ENCODE measurements at places on chromosomes 3 and 15.

- DNase-seq: peak; percentile 78
These were observed 75.9 kb upstream of the VGLL4 start for GRCh38 chr3:11719406-11720303.

DNA sequence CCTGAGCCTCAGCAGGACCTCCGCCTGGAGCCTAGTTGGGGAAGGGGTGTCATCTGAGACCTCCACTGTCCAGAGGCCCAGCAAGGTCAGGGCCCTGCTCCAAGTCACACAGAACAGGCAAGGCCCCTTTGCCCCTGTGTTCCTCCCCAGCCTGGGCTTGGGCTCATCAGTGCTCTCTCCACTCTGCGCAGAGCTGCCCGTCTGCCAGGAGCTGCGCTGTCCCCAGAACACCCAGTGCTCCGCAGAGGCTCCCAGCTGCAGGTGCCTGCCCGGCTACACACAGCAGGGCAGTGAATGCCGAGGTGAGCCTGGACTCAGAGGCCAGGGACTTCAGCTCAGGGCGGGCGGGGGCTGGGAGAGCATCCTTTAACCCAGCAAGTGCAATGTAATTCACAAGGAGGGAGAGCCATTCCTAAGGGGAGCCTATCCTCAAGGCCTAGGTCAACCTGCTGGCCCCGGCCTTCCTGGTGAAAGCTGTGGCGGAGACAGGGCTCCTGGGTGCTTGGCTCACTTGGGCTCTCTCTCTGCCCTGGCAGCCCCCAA lies 7.7 kb downstream of the STAB1 start:
- no peak for DNase-seq

- no peak for DNase-seq
These were observed 7.2 kb downstream of the UBA3 start for GRCh38 chr3:69072928-69073327.

DNA sequence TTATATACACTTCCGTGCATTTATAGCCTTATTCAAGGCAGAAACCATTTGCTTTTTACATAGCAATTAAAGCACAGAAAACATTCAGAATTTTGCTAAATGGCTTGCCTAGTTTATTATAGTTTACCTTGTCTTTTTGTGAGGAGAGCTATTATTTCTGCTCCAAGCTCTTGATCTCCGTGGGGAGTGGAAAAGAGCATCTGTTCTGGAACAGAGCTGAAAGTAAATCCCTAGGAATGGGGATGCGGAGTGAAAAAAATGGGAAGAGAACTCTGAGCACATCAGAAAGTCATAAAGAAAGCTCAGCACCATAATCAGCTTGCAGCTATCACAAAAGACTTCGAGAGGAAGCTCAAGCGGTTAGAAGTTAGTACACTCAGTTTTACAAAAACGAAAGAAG lies 1006.7 kb downstream of the ROBO2 start:
- no peak for DNase-seq

- DNase-seq: peak; percentile 11
These were observed 135.4 kb downstream of the RAB11A start for GRCh38 chr15:66004618-66005262.

GRCh38 chr3:57862894-57863293 lies 106.8 kb downstream of the SLMAP start:
- no peak for DNase-seq

DNA sequence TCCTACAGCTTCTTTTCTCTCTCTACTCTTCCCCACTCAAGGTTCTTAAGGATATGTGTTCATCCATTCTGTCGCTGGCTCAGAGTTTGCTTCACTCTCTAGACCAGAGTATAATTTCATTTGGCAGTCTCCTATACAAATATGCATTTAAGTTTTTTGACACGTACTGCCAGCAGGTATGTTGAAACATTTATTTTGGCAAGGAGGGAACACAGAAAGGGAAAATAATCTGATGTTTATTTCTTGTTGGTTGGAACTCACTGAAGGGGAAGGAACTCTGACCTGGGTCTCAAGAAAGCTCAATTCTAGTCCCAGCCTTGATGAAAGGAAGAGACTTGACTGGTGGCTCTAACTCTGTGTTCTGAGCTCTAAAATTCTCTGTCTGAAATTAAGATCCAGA lies 21.6 kb downstream of the FANCD2 start:
- no peak for DNase-seq

- DNase-seq: no peak
These were observed 9.3 kb upstream of the IL1RAP start for GRCh38 chr3:190504354-190505125.

GRCh38 chr15:79505956-79506355 lies 73.8 kb downstream of the MINAR1 start:
- DNase-seq: no peak

DNA sequence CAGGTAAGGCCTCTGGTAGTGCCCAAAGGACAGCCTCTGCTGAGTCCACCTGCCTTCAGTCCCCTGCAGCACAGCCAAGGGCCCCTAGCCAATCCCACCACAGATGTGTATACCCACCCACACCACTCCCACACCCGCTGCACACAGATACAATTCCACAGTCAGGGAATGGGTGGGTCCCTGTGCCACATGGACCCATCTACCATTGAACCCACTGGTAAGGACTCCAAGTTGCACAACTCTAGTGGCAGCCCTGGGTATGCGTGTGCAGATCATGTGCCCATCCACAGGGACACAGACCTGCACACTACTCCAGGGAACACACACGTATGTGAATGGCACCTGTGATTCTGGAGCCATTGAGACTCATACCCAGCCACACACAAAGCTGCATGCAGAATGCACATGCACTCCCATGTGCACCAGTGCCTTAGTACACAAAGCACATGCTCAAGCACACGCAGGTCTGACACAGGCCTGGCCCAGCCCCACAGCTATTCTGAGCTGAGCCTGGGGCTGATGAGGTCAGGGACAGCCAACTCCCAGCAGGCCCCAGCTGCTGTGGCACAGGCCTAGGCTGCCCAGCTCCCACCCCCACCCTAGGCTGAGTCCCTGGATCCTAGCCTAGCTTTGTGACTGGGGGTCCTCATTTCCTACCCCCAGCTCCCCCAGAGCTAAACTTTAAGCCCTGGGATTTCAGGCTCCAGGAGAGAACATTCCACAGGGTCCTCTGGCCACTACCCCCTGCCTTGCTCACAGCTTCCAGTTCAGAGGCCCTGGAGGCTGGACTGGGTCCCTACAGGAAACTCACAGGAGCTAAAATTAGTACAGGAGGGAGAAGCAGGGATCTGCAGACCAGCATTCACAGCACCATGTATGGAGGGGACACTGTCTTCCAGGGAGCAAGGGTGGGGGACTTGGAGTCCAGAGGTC lies 2.7 kb upstream of the ALS2CL start:
- DNase-seq: no peak

DNA sequence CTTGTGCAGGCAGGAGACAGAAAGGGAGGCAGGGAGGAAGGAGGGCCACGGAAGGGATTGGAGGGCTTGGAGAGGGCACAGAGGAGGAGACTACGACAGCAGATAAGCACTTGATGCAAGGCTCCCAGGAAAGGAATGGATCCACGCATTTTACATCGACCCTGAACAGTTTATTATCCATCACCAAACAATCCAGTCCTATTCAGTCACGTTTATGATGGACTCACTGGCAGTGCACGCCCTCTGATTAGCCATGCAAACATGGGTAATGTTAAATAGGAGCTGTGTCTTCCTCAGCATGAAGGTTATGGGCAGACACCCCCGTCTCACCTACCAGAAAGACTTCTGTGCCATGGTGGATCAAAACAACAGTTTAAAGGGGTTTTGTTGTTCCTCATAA lies 80.2 kb upstream of the SNRK start:
- DNase-seq: no peak

DNA sequence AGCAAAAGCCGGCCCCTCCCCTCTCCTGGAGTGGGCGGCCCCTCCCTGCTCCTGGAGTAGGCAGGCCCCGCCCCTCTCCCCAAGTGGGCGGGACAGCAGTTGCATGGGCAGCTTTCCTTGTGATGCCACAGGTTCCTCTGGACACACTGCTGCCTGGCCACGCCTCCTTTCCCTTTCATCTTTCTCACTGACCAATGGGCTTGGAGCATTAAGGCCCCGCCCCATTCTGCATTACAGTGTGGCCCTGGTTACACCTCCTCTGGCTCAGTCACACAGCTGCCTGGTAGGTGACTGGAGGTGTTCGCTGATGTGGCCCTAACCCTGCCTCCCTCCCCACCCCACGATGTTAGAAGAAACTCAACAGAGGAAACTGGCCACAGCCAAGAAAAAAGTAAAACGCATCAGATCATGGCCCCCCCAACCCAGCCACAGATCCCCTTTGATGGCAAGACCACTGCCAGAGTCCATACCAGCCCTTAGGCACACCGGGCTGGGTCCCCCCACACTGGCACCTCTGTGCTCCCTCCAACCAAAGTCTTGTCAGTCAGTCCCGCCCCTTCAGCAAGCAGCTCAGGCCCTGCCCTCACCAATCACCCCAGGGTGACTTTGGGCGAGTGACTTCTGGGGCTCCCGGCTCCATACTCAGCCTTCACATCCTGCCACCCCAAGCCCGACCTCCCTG lies 84.3 kb downstream of the ADAMTS7 start:
- peak; percentile 32 for DNase-seq

GRCh38 chr3:34312684-34313083 lies 514.3 kb downstream of the PDCD6IP start:
- DNase-seq: no peak

- DNase-seq: peak; percentile 12
These were observed 716 bp upstream of the ISLR2 start for GRCh38 chr15:74129586-74130154.

DNA sequence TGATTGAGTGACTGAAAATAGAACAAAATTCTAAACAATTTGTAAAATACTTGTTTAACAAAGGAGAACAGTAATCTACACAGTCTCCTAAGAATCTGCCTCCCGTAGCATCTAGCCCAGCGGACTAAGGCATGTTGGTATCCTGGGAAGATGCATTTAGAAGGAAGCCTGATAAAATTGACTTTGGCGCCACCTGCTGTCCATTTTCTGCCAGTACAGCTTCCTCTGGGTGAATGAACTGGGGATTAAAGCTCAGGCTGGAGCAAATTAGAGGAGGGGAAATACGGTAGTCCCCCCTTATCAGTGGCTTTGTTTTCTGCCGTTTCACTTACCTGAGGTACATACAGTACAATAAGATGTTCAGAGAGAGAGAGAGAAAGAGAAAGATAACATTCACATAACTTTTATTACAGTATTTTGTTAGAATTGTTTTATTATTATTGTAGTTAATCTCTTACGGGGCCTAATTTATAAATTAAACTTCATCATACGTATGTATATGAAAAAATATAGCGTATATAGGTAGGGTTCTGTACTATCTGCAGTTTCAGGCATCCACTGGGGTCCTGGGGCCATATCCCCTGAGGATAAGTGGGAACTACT lies 191.6 kb downstream of the GAP43 start:
- peak; percentile 74 for DNase-seq

Data from stimulated activated naive CD8-positive, alpha-beta T cell treated with anti-CD3 and anti-CD28 coated beads, Interleukin-15, Interleukin-2, amounts not matched to agents 100 U/mL and 50 U/mL, for 24 hours (primary cell).